ENCODE measurements at places on chromosomes 11 and 22.

- DNase-seq, result peak; percentile 51
These were observed 15.1 kb downstream of the UQCR10 start for GRCh38 chr22:29782061-29782845.

GRCh38 chr11:69859275-69859934 lies 40.2 kb upstream of the FGF3 start:
- no peak for DNase-seq

- DNase-seq, result peak; percentile 79
These were observed 29.8 kb upstream of the CRTAM start for GRCh38 chr11:122808478-122808869.

GRCh38 chr22:41094041-41094593 lies 1.7 kb downstream of the EP300 start:
- peak; percentile 65 for DNase-seq

DNA sequence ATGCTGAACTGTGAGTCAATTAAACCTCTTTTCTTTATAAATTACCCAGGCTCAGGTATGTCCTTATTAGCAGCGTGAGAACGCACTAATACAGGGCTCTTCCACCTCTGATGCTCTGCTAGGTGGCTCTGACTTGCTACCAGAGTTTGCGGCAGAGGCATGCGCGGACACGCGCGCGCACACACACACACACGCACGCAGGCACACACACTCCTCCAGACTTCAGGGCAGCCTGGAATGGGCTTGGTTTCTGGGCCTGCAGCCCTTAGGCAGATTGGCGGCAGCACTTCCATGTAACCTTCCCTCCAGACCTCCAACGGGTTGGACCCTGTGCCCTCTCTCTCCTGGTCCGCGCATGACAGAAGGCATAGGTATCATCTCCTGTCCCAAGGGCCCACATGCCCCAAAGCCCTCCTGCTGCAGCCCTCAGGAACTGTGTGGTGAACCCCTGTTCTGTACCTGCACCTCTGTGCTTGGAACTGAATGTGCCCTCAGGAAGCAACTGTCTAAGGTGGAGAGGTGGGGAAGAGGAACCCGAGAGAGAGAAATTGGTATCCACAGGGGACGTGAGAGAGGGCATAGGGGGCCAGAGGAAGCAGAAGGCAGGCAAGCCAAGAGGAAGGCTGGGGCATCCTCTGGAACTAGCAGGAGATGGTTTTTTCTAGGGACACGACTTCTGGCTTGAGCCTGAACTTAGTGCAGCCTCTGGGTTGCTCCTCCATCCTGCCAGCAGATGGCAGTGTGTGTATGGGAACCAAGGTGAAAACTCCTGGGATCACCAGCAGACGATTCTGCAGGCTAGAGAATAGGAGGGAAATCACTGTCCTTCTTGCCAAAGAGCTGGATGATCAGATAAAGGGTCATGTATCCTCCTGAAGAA lies 23.4 kb upstream of the RIC3 start:
- DNase-seq, result peak; percentile 77

- no peak for DNase-seq
These were observed 10.3 kb downstream of the CHADL start for GRCh38 chr22:41230401-41230785.

DNA sequence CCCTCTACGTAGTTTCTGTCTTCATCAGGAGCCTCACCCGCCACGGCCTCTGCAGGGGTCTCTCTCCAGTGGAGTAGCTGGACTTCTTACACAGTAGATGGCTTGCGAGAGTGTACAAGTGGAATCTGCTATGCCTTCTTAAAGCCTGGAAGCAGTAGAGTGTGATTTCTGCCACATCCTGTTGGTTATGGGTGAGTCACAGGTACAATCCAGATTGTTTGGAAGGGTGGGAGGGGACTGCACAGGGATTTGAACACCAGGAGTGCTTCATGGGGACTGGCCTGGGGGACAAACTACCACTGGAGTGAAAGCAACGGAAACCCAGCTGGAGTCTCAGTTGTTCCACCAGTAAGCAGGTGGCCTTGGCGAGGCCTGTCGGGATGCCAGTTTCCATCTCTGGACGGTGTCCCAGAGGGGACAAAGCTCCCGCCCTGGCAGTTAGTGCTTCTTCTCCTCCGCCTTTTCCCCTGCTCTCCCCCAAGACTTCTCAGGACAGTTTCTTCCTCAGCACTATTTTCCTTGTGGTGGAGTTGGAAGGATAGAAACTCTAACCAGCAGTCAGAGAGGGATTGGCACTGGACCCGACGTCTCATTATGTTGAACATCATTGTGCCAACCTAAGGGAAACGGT lies 85.0 kb upstream of the RCN1 start:
- DNase-seq, result peak; percentile 39

DNA sequence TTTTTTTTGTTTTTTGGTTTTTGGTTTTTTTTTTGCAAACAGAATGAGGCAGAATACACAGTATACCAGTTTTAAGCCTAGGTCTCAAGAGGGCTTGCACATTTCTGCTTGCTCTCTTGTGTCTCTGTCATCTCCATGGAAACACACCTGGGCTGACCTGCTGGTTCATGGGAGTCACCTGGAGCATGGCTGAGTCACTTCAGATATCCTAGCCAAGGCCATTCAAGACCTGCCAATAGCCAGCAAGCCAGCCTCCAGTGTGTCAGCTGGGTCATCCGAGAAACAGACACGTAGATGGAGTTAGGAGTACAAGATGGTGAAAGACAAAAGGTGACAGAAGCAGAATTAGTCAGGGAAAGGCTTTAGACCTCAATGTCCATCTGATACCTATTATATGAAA lies 124.2 kb upstream of the SEZ6L start:
- DNase-seq, result no peak

GRCh38 chr22:46499805-46500189 lies 37.6 kb downstream of the CELSR1 start:
- no peak for DNase-seq

- peak; percentile 41 for DNase-seq
These were observed 9.3 kb downstream of the CCND1 start for GRCh38 chr11:69650081-69650831.

- peak; percentile 48 for DNase-seq
These were observed 2.0 kb downstream of the ARHGAP32 start for GRCh38 chr11:129190087-129190486.

DNA sequence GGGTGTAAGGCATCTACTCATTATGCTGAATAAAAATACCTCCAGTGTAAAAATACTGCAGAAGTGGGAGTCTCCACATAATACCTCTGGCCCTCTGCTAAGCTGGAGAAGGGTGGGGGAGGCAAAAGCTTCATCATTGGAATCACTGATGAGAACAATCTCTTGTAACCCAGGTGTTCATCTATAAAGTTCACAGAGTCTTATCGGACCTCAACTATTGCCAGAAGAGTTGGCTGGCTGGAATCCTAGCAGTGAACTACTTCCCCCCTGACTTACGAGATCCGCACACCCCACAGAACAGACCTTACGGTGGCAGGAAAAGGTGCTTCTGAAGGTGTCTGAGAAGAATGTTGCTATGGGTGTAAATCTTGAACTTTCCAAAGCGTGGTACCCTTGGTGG lies 2.5 kb downstream of the OR8D1 start:
- no peak for DNase-seq

DNA sequence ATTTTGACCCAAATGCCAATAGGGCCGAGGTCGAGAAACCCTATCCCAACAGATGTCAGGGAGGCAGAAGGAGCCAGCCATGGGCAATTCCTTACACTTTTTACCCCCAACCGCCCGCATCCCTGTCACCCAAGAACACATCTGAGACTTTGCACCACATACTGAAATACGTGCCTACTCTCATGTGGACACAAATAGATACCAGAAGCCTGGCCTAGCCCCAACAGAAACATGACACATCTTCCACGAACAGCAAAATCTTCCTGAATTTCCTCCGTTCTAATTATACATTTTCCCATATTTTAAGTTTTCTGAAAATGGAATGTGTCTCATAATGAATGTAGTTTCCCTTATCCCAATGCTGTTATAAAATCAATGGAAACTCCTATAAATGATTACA lies 64.7 kb downstream of the SLC1A2 start:
- peak; percentile 82 for DNase-seq

DNA sequence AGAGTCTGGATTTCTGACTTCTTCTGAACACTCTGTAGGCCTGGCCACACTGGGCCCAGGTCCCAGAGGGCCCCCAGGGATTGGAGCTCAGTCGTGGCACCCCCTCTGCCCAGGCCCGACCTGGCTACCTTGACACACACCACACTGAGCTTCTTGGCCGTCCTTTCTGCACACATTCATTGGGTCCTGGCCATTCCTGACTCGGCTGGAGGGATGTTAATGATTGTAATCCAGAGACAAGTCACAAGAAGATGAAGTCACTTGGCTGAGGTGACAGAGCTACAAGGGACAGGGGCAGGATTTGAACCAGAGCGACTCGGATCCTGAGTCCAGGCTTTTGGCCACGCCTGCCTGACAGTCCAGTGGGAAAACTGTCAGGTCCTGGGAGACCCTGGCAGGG lies 23.9 kb upstream of the PDGFB start:
- DNase-seq, result no peak

- peak; percentile 28 for DNase-seq
These were observed 117.2 kb upstream of the IGLL5 start for GRCh38 chr22:22770280-22770871.

- peak; percentile 82 for DNase-seq
These were observed 2.8 kb upstream of the CABP7 start for GRCh38 chr22:29716814-29717545.

GRCh38 chr11:94737171-94737611 lies 31.0 kb upstream of the AMOTL1 start:
- DNase-seq, result peak; percentile 44

DNA sequence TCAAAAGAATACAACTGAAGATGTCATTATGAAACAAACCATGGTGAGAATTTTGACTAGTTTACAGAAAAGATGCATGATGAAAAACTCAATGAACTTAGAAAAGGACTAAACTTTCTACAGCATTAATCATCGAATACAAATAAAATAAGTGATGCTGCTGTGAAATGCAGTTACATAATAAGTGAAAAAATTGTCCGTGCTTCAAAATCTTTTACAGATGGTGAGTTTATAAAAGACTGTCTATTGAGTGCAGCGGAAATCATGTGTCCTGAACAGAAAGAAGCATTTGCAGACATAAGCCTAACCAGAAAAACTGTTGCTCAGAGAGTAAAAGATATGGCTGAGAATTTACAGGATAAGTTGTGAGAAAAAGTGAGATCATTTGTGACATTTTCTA lies 33.8 kb downstream of the NEAT1 start:
- DNase-seq, result peak; percentile 70

DNA sequence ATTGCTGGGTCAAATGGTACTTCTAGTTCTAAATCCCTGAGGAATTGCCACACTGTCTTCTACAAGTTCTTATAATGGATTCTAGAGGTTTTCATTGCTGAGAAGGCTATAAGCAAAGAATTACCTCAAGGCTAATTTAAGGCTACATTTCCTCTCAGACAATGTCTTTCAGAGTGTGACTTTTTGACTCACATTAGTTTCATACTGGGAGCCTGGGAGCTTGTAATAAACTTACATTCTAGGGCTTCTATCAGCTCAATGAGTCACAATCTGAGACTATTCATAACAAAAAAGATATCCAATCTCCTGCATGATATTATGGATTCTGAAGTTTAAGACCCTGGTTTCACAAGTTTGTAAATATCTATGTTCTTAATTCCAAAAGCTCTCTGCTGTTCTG lies 408.7 kb downstream of the LRRC4C start:
- DNase-seq, result no peak

GRCh38 chr22:46954781-46955180 lies 192.3 kb downstream of the TBC1D22A start:
- no peak for DNase-seq

DNA sequence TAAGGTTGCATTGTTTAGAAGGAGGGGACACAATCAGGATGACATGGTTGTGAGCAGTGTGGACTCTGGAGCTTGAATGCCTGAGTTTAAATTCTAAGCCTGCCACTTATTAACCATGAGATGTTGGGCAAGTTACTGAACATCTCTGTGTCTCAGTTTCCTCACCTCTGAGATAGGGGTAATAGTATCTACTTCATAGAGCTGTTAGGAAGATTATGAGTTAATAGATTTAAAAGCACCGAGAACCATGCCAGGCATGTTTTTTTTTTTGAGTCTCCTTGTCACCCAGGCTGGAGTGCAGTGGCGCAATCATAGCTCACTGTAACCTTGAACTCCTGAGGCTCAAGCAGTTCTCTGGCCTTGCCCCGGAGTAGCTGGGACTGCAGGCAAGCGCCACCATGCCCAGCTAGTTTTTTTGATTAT lies 33.3 kb downstream of the ST14 start:
- no peak for DNase-seq

GRCh38 chr11:118673361-118674081 lies 5.9 kb downstream of the TREH start:
- DNase-seq, result no peak

GRCh38 chr11:62169448-62169847 lies 20.6 kb upstream of the SCGB1D1 start:
- DNase-seq, result no peak

DNA sequence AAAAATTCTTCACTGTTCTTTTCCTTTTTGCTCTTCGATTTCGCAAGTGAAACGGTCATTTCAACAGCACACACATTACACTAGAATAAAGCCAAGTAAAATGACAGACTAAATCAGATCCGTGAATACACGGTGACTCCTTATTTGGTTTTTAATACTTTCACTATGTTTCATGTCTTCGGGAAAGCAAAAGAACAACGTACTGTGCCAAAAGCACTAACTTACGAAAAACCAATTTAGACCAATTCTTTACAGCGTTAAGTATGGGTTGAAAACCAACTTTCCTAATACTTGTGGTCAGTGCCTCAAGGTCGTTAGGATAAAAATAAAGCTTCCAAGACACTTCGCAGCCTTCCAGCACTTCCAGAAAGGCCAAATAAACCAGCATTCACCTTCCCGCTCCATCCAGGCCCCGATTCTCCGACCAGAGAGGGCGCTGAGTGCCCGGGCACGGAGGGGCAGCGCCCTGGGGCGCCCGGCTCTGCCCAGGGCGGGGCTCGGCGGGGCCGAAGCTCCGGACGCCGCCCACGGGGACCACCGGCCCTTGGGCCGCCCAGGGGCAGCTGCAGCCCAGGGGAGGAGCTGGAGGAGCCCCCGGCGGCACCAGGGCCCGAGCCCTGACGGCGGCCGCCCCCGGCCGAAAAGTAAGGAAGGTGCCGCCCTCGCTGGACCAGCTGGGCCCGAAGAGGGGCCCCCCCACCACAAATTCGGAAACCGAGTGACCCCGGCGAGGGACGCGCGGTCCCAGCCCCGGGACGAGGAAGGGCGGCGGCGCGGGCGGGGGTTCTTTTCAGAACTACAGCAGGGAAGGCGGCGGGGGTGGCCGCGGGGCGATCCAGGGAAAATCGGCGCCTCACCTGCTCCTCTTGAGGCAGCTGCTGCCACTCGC lies 499 bp downstream of the ATL3 start:
- DNase-seq, result peak; percentile 76

- DNase-seq, result no peak
These were observed 64.1 kb upstream of the LMO1 start for GRCh38 chr11:8327761-8328192.

- DNase-seq, result no peak
These were observed 84.9 kb downstream of the CSNK2A3 start for GRCh38 chr11:11268119-11268518.

DNA sequence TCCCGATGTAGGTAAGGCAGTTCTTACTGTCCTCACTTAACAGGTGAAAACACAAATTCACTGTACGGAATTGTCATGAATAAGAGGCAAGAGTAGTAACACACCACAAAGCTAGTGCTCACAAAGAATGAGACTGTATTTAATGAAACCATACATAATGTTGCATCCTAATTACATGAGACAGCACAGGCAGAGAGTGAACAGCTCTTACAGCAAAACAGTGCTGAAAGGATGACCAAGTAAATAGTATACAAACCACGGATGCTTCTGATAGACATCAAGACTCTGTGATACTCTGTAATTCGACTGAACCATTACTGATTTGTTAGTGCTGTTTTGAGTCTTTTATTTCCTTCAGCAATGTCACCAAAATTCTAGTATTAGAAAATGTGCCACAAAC lies 282.3 kb downstream of the TTC28 start:
- DNase-seq, result no peak
